ENCODE measurements at places on chromosomes 5 and 9.

DNA sequence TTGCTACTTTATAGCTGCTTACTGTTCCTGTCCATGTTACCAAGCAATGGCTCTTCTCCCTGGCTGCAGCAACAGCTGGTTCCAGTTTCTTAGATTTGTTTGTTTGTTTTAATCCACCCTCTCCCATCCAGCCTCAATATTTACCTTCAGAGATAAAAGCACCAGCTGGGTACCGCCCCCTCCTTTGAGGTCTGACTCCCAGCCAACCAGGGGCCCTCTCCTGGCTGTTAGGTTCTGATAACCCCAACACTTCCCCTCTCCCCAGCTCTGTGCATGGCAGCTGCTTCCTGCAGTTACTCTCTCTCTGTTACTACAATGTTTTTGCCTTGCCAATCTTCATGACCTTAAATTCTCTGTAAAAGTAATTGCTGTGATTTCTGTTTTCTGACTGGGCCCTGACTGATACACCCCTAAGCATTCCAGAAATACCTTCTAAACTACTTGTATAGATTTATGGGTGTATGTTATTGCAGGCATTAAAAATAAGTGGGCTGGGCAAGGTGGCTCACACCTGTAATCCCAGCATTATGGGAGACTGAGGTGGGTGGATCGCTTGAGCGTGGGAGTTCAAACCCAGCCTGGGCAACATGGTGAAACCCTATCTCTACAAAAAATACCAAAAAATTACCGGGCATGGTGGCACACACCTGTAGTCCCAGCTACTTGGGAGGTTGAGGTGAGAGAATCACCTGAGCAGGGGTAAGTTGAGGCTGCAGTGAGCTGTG lies 2.6 kb upstream of the GCNT1 start:
- ATAC-seq: no peak

GRCh38 chr5:132056610-132057497 lies 3.6 kb upstream of the IL3 start:
- ATAC-seq: no peak

DNA sequence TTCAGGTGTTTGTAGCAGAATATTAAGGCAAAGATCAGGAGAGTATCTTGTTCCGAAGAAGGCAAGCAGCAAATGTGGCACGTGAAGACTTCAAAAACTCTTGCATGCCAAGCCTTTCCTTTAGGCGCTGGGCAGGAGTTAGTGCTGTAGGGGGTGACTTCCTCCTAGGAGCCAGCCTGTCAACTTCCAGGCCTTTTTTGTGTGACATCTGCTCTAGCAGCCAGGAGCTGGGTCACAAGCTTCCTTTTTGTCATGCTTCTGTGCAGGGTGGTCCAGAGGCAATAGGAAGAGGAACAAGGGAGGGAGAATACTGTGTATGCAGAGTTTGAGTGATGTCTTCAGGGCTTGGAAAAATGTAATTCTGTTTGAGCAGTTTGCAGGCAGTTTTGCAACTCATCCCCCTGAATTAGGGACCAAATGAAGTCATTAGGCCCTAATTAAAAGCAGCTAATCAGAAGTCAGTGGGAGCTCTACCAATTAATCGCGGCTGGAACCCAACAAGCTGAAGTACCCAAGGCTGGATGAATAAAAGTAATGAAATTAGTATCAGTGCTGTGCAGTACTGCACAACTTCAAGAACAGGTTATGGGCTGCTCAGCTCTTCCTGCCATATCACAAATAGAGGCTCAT lies 53.5 kb downstream of the TLR4 start:
- ATAC-seq: no peak

DNA sequence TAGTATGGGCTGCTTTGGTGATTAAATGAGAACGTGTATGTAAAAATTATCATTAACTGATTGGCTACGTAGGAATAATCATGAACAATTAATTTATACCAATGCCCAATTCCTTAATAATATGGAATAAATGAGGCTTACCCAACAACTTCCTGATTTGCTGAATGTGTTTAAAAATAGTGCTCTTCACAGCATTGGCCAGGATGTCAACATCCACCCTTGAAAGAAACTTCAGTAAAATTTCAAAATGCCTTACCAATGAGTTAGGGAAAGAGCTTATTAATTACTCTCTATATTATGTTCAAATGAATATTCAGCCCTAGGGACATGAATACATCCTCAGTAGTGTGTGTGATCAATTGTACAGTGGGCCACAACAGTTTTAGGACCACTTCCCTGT lies 401.4 kb downstream of the PSAT1 start:
- ATAC-seq: no peak

DNA sequence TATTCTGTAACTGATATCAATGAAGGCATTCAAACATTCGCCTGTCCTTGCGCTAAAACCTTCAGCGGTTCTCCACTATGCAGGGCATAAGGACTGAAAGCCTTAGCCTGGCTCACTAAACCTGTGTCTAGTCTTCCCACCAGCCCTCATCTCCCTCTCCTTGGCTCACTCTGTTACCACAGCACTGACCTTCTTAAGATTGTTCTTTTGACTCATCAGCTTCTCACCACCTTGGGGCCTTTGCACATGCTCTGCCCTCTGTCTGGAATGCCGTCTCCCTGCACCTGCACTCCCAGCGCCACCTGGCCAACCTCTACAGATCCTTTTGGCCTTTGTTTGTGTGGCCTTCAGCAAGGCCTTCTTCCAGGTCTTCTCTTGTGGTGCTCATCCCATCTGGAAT lies 131.8 kb upstream of the IER5L start:
- ATAC-seq: no peak

- ATAC-seq: no peak
Measured at GRCh38 chr5:36521838-36522745, 84.3 kb upstream of the SLC1A3 start.

- ATAC-seq: no peak
Measured at GRCh38 chr5:147391781-147392180, 118.1 kb downstream of the DPYSL3 start.

DNA sequence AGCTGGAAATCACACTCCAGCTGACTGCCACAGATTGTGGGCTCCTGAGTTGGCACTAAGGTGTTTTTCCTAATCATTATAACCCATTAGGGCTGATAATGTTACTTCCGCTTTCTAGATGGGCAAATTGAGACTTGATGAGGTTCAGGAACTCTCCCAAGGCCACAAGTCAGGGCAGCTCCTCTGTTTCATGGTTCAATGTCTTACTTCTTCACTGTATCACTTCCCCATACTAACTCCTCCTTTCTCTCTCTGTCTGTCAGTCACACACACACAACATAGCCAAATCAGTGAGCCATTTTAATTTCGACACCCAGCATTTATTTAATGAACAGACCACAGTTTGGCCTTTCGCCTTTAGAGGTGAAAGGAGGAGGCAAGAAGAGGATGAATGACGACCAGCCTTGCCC lies 17.8 kb upstream of the TRAF1 start:
- ATAC-seq: no peak

GRCh38 chr5:83471405-83472212 lies at the start of gene VCAN:
Gene VCAN (plus strand): TSS chr5:83471744. CDS start chr5:83483519, 11,775 bp downstream.
- ATAC-seq: no peak

DNA sequence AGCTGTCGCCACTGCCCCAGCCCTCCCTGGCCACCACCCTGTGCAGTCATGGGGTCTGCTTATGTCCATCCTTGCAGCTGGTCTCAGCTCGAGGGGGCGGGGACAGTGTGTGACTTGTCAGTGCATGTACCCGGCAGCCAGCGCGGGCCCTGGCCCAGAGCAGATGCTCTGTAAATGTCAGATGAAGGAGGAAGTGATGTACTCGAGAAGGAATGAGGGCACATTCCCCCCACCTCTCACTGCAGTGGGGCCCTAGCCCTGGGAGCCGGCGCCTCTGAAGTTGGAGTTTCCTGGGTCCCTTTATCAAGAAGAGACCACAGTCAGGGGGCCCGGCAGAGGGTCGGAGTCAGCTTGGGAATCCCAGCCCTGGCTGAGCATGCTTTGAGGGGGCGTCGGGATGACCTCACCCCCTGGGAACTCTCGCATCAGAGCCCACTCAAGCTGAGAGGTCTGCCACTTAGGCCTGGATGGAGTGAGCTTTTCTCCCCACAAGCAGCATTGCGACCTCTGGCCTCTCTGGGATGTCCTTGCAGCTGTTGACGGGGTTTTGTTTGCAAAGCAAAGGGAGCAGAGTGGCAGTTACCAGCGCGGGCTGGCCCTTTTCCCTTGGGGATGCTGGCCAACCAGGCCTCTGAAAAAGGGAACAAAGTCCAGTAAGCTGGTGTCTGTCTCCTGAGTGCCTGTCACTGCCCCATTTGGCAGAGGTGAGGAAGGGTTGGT lies 19.0 kb downstream of the NEURL1B start:
- ATAC-seq: no peak

- no peak for ATAC-seq
Measured at GRCh38 chr9:127897193-127897692, 2.2 kb downstream of the ST6GALNAC6 start.

- ATAC-seq: no peak
Measured at GRCh38 chr5:54825005-54825404, 160.4 kb downstream of the ESM1 start.

DNA sequence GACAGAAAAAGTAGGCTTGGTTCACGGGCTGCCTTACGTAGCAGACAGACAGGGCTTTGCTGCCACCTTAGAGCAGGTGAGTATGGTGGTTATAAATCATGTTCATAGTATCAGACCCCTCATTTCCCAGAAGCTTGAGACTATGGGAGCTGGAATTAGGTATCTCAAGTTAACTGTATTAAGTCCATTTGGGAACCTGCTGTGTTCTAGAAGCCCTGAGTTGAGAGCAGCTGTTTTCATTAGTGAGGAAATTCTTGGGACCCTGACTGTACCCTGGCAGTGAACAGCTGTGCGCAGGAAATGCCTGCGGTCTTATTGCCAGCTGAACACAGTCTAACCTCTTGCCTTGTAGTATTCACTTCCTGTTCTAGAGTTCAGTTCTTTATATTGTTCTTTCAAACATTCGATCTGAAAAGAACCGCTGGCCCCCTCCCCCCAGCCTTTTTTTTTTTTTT lies 29.8 kb downstream of the UGCG start:
- peak; percentile 99 for ATAC-seq

- no peak for ATAC-seq
Measured at GRCh38 chr5:113572716-113573115, 59.2 kb downstream of the YTHDC2 start.

DNA sequence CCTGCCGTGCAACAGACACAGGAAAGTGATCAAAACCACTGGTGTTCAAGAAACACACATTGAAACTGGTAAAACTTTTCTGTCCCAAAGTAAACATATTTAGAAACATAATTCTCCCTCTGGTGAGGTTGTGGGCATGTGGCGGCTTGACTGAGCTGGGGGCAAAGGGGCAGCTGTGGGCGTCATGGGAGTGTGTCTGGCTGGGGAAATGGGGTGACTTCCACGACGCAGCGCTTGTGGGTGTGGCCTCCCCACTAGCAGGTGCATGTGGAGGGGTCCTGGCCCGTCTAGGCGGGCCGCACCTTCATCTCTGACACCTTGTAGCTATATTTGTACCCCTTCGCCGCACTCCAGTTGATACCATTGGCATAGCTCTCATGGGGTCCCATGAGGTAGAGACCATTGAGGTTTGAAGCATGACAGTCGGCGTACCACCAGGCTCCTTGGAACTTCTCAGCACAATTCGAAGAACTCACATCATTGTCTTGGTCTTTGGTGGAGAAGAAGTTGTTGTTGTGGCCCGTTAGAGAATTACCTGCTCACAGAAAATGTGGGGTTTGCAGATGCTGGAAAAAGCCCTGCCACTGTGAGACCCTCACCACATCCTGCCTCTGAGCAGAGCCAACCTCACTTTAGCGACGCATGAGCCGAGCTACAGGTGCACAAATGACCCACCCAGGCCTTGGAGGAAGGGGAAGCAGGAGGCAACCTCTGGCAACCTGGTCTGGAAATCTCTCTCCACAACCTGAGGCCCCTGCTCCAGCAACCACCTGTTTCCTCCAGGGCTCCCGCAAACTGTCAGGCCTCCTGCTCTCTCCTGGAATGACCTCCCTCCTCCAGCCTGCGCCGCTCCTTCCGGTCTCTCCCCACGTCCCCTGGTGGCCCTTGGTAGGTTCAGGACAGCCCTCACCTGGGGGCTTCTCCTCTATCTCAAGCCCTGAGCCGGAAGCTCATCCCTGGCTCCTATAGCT lies 7.9 kb downstream of the FCN1 start:
- no peak for ATAC-seq

DNA sequence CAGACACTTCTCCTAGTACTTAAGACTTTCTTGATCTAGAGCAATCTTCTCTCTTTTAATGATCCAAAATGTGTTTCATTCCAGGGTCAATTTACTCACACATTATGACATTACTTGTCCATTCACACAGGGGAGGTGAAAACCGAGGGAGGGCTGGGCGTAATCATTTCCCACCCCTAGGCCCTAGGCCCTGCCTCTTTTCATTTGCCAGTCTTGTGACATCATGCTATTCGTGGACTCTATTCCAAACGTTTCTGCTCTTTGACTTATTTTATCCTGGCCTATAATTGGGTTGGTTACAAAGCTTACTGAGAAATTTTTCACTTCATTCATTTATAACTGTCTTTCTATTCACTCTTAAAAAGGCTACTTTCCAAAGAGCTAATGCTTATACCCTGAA lies 2.4 kb downstream of the DCAF12 start:
- ATAC-seq: no peak

DNA sequence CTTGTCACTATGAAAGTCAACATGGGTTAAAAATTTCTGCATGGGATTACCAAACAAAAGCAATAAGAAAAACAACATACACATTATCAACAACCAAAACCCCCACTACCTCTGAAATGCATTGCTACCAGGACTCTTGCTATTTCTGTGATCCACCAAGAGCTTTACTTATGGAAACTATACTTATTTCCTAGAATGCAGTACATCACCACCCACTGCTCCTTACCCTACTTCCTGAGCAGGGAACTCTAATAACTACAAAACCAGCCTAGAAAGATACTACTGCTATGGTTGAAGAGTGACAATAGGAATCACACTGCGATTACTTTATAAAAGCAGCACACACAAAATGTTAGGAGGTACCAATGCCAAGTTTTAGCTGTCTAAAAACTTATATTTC lies 22.2 kb downstream of the LURAP1L start:
- ATAC-seq: no peak

DNA sequence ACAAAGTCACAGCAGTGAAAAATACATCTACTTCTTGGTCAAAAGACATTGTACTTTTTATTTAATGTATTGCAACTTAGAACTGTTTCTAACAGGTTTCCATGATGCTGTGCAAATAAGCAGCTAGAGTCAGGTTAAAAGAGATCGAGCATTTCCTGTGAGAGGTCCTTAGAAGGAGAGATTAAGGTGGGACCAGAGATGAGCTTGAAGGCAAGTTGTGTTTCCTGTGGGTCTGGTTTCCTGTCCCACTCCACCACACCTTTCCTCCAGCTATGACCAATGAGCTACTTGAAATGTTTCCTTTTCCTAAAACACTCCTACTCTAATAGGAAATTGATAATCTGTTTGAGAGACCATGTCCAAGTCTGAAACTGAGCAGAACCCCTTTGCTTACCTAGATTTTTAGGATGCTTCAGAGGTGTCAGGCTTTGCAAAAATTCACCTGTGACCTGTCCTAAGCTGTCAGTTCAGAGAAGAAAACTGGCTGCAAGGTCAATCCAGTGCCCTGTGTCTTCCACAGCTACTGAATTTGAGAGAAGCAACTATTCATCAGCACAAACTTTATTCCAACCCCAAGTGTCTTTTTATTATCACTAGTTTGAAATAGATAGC lies 13.1 kb upstream of the RLN1 start:
- peak; percentile 59 for ATAC-seq
